ENCODE measurements at places on chromosomes 2 and 18.

DNA sequence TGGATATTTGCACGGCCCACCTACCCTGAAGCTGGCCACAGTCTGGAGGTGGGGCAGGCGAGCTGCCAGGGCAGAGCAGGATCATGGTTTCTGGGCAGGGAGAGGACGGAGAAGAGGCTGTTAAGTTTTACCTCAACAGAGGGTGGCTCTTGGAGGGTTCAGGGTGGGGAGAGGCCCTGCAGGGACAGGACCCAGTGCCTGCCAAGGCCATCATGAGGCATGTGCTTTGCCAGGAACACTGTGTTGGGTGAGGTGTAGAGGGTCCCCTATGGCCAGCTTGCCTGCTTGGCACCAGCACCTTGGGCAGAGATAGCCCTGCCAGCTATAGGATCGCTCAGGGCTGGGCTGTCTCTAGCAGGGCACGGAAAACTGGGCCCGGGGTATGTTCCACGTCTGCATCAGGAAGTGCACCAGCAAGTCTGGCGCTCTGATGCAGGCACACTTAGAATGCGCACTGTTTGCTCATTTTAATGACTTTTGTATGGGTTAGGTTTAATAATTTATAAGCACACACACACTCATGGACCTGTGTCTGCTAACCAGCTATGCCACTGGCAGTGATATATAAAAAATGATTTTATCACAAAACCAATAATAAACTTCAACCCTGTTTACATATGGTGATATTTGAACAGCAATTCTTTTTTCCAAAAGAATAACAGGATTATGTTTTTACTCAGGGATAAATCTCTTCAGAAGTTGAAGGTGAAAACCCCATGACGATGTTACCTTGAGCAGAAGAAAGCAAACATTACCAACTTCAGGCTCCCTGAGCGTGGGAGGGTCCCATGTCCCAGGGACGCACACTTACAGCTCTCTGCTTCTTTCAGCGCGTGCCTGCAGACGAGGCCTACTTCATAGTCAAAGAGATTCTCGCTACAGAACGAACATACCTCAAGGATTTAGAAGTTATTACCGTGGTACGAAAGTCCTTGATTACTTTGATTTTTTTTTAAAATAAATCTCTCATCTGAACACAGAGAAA lies 46.4 kb downstream of the STK25 start:
- DNase-seq, result no peak

DNA sequence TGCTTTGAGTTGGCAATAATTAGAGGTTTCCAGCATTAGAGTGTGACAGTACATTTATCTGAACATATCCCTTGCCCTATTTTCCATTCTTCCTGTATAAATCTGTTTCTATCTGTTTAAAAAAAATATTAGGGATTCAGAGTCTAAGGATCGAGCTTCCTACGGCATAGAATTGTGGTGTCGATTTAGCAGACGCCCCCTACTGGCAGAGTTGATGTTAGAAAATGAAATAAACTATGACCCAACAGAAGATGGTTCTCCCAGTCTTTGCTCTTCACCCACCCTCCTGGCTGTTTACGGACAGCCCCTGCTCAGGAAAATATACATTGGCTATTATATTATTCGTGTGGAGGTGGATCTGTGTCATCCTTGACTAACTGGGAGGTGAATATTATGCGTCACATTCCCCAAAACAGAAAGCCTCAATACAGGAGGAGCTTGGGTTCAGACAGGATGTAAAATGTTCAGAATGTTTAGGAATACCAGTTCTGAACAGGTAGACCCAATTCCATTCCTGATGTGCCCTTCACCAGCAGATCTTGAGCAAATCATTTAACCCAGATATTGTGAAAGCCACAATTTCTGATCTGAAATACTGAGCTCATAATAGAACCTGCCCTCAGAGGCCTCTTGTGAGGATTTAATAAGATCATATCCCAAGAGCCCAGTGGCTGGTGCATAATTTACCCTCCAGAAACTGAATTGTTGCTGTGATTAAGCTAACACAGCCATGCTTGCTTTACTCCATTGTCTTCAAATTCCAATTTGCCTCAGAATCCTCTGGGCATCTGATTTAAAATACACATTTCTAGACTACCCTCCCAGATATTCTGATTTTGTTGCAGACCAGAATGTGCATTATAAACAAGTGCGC lies 10.8 kb upstream of the ERMN start:
- DNase-seq, result peak; percentile 25

DNA sequence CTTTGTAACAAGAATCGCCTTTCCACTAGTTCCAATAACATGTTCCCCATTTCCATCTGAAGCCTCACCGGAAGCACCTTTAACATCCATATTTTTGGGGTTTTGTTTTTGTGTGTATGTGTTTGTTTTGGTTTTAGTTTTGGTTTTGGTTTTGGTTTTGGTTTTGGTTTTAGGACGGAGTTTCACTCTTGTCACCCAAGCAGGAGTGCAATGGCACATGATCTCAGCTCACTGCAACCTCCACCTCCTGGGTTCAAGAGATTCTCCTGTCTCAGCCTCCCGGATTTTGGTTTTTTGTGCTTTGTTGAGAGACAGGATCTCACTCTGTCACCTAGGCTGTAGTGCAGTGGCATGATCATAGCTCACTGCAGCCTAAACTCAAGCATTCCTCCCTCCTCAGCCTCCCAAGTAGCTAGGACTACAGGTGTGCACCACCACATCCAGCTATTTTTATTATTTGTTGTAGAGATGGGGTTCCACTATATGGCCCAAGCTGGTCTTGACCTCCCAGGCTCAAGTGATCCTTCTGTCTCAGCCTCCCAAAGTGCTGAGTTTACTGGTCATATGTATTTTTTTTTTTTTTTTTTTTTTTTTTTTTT lies 36.3 kb downstream of the TGOLN2 start:
- DNase-seq, result no peak

DNA sequence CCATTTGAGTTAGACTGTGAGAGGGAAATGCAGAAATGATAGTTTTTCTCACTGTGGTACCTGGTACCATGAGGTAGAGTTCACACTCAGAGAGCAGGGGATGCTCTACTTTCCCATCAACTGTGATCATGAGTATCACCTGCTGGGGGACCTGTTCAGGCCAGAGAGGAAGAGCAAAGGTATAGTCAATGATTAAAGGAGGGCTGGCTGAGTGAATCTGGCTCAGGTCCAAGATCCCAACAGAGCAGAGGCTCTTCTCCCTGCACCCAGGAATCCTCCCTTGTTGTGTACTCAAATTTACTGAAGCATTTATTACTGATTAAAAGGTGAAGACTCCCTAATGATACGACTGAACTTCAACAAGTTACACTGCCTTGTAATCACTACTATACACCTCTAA lies 104.6 kb upstream of the CHRNA1 start:
- DNase-seq, result no peak

- no peak for DNase-seq
These were observed 384.0 kb downstream of the LRRTM1 start for GRCh38 chr2:79920512-79921076.

GRCh38 chr2:212994976-212995375 lies 156.4 kb downstream of the IKZF2 start:
- DNase-seq, result no peak

DNA sequence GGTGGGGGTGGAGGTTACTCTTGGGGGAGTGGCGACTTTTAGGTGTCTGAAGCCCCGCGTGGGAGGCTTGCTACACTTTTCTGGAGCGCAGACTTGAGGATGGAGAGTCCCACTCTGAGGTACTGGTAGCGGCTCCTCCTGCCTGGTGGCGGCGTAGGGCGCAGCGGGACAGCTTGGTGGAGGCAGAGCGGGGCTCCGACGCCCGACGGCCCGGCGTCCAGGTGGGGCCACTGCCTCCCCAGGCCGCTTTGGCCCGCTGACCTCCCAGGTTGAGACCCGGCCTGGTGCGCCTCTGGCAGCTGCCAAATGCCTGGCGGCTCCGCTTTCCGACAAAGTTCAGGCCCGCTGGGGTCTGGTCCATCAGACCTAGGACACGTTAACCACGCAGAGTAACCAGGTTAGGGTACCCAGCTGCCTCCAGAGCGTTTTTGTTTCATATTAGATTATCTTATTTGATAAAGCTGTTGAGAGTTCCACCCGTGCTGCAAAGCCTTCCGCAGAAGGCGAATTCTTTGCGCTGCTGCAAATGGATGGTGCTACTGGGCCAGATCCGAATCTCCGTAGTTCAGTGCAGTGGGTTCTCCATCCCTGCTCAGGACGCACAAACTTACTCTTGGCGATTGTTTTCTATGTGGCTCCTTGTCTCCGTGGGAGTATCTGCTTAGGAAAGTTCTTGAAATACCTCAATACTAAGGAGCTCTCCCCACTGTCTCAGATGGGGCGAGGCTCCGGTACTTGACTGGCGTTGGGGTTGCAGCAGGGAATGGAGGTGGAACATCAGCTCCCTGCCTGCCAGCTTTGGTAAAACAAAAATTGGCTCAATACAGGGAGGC lies 405.9 kb downstream of the XIRP2 start:
- DNase-seq, result no peak

GRCh38 chr2:28102455-28102874 lies 211.9 kb downstream of the BABAM2 start:
- no peak for DNase-seq

DNA sequence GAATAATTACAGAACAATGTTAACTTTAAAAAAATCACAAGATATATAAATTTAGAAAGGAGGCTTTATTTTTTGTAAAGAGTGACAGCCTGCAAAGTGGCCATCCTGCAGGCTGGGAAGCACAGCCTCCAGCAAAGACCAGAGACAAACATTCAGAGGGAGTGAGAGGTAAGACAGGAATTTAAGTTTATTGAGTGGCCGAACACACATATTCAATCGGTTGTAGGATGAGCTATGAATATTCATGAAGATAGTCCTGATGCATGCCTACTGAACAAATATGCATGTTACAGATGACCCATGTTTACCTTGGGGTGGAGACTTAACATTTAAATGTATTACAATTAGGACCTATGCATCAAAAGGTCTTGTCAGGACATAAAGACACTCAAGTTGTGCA lies 33.4 kb upstream of the HNRNPA3 start:
- DNase-seq, result no peak

DNA sequence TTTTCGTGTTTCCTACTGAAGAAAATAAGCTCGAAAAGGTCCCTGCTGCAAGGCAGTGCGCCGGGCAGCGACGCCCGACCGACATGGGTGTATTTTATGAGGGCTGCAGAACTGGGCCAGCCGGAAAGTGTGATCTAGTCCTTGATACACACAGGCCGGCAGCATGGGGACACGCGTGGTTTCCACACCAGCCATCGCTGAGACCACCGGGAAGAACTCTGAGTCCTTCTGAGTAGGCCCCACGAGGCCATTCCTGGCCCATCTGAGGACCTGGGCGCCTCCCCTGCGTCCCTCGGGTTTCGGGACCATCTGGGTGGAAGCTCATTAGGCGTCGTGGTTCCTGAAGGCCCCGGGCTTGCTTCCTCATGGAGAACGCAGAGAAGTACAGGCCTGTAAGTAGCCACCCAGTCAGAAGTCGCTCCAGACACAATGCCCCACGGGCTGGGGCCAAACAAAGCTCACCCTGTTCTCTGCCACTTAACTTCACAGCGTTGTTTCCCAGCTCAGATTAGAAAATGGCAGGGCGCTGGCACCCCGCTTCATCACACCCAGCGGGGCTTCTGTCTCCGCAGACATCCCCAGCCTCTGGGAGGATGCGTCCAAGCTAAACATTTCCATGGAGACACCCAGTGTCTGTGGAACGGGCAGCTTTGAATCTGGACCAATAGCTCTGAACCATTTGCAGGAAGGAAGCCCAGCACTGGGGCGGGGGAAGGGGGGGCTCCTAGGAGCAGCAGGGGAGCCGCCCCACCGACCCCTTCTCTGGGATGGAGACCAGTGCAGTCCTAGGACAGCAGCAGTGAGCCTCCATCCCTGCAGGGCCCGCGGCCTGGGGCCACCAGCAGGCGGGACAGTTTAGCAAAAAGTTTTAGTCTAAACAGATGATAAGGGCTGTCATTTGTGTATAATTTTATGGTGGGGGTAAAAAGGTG lies 2.4 kb downstream of the NFATC1 start:
- no peak for DNase-seq

- no peak for DNase-seq
These were observed 251.3 kb upstream of the ETAA1 start for GRCh38 chr2:67145851-67146250.

- DNase-seq, result no peak
These were observed 8.5 kb downstream of the RAB17 start for GRCh38 chr2:237581751-237582746.

- no peak for DNase-seq
These were observed 17.7 kb downstream of the SH2D6 start for GRCh38 chr2:85435981-85436835.

GRCh38 chr2:67612576-67613042 lies 215.5 kb downstream of the ETAA1 start:
- no peak for DNase-seq

DNA sequence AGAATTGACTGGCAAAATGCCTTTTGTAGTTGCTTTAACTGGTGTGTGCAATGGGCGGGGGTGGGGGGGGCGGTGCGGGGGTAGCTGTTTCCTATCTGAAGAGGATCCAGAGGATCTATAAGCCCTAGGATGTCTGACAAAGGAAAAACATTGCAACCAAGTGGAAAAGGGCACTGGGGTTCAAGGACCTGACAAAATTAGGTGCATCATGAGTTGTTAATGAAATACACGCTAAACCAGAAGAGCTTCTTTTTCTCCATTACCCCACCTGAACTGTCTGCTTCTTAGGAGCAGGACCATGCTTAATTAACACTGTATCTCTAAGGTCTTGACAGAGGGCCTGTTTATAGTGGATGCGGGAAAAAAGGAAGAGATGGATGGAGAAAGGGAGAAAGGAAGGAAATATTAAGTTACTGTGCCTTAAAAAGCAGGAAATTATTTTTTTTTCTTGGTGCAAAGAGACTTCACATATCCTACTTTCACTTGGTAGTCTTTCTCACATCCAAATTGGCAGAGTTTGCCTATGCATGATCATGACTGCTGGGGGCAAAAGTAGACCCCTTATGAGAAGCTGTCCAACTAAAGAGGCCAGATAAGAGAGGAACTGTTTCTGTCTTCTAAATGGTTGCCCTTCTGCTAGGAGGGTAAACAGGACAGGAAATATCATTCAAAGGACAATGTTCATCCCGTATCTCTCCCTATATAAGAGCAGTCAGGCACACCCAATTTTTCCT lies 4.6 kb downstream of the RND3 start:
- DNase-seq, result no peak

GRCh38 chr2:74373985-74374384 lies 6.1 kb downstream of the DCTN1 start:
- DNase-seq, result no peak

- DNase-seq, result peak; percentile 76
These were observed 2.2 kb downstream of the ITM2C start for GRCh38 chr2:230866756-230867523.

DNA sequence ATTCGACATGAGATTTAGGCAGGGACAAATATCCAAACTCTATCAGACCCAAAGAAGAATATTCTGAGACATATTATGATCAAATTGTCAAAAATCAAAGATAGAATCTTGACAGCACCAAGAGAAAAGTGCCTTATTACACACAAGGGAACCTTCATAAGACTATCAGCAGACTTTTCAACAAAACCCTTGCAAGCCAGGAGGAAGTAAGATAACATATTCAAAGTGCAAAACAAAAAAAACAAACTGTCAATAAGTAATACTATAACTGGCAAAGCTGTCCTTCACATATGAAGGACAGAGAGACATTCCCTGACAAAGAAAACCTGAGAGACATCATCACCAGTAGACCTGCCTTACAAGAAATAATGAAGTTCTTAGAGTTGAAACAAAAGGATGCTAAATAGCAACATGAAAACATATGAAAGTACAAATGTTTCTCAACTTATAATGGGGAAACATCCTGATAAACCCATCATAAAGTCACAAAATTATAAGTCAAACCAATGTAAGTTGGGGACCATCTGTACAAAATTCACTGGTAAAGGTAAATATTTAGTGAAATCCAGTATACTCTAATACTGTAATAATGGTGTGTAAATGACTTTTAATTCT lies 76.6 kb downstream of the FAM171B start:
- no peak for DNase-seq
